T-helper 2 cell (primary cell): ENCODE measurements at places on chromosomes 12 and 14.

- no peak for DNase-seq
Observed at GRCh38 chr12:98373025-98373554, 142.3 kb upstream of the TMPO start.

- no peak for DNase-seq
Observed at GRCh38 chr12:14454098-14454907, 88.8 kb downstream of the ATF7IP start.

DNA sequence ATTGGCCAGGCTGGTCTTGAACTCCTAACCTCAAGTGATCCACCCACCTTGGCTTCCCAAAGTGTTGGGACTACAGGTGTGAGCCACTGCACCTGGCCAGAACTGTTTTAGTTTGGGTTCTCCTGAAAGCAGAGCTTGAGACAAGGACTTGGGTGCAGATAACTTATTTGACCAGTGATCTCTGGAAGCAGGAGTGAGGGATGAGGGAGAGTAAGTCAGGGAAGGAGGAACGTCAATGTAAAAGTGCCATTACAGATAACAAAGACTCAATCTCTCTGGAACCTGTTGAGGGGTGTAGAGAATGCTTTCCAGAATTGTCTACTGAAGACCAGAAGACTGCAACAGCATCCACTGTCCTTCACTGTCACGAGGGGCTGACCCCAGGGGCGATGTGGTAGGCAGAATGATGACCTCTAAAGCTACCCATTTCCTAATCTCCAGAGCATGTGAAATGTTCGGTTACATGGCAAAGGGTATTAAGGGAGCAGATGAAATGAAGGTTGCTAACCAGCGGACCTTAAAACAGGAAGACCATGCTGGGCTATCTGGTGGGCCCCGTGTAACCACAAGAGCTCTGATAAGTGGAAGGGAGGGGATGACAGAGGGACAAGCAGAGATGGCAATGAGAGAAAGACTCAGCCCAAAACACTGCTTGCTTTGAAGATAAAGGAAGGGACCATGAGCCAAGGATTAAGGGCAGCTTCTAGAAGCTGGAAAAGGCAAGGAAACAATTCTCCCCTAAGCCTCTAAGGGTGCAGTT is 207.8 kb downstream of the RBM19 start:
- DNase-seq = no peak

DNA sequence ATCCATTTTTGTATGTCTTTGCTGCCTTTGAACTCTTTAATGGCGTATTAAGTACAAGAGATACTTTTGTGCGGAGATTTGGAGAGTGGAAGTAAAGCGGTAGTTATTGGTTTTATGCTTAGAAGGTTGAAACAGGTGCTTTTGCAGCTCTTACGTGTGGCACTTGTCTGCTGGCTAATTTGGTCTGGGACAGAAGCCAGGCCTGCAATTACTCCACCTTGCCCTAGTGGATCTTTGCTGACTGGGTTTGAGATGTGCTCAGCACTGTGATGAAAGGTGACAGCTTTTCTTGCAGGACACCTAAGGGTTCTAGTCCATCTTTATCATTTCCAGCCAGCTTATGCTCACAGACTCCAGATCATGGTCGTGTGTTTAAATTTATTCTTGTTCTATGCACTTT is 252.5 kb downstream of the RPL10L start:
- no peak for DNase-seq

DNA sequence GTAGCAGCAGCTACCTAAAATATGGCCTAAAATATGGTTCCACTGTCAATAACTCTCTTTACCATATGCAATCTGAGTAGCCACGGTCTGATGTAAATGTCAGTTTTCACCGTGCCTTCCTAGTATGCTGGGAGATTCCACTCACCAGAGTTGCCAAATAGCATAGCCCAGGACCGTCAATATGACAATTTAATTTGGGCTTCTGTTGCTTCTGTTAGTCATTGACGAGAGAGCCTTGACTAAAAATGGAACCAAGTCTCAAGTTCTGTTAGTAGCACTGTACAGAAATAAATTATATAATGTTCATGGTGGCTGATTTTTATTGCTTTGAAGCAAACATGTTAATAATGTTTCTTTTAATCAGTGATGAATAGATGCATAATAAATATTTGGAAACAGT is 348.4 kb downstream of the BCAT1 start:
- DNase-seq = no peak

DNA sequence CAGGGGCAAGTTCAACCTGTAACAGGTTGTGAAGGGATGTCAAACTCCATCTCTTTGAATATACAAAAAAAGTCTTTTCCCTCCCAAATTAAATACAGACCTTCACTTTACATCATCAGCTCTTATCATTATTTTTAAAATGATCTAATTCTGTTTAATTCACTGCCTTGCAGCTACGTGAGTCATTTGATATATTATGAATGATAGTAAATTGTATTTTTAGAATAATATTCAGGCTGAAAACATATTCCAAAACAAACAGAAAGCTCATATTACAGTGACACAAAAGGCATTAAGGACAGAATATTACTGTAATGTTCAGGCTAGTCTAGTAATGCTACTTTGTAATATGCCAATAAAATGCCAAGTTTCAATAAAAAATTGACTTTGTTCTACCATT is 53.3 kb downstream of the BCAT1 start:
- no peak for DNase-seq

DNA sequence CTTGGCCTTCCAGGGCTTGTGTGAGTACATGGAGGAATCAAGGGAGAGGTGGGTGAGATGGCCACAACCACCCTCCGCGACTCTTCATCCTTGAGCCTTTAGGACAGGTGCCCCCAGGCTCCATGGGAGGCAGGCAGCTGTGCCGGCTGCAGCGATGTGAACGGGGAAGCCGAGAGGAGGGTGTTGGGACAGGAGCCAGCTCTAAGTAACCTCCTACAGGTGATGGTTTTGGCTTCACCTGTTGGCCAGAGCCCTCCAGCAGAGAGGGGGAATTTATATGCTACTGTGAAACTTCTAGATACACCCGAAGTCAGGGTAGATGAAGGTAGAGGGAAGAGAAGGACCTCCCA is 132.2 kb upstream of the HIF1A start:
- DNase-seq = no peak

GRCh38 chr12:11228296-11228879 is 41.1 kb downstream of the PRB3 start:
- DNase-seq = no peak

- no peak for DNase-seq
Observed at GRCh38 chr14:103330536-103330935, 3.5 kb upstream of the EIF5 start.

DNA sequence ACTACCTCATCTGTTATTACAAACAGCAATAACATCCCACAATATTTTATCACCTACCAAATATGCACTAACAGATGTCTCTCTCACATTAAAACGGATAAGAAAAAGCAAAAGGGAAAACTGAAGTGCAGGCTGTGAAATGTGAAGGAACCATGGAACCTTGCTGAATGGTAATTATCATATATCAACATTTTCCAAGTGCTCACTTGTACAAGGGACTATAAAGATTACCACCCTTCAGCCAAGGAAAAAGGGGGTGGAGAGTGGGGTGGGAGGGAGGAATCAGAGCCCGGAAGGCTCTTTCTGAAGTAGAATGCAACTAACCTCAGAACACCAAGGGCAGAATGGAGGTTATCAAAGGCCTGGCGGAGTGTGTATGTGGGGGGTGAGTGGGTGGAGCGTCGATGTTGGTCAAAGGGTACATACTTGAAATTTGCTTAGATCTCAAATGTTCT is 1.2 kb downstream of the SNX6 start:
- peak; percentile 70 for DNase-seq

DNA sequence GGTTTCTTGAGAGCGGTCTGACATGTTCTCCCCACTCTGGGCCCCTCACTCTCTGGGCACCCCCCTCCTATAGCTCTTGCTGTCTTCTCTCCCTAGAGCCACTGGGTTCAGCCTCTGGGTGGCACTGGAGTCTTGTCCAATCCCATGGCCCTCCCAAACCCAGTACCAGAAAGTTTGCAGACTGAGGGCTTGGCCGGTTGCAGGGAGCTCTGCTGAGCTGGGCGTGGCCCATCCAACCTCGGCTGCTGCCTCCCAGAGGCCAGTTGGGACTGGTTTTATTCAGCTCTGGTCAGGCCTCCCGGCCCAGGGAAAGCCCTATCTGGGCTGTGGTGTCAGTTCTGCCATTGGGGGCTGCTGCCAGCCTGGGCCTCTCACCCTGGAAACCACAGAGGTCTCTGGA is 37.9 kb downstream of the ISCA2 start:
- DNase-seq = no peak

- DNase-seq = no peak
Observed at GRCh38 chr12:110262442-110263388, 18.3 kb upstream of the ATP2A2 start.

DNA sequence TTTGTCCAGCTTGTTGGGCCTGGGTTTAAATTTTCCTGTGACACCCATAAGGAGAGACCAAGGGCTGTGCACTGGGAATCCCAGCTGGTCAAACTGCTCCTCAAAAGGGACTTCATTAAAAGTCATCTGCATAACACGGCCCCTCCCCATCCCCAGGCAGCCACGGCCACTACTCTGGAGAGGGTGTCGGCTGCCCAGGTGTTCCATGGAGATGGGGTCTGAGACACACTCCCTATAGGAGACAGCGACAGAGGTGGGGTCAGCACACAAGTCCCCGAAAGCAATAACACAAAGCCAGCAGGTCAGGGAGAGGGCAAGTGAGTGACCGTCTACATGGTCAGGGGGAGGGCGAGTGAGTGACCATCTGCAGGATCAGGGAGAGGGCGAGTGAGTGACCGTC is 75.6 kb upstream of the BCL11B start:
- no peak for DNase-seq

- DNase-seq = no peak
Observed at GRCh38 chr12:3253682-3254275, 176.6 kb downstream of the TSPAN9 start.
